PC-9 (cell line): ENCODE measurements at places on chromosomes 1 and 21. TPM values are rescaled to one million over a fixed set of nuclear protein-coding genes. Genes with fewer than 3 reads are reported as not detected.

PGLYRP4 gene
- not detected in 2 replicates for total RNA-seq

ZNF670 gene
- 2.4 and 2.5 TPM in 2 replicates for total RNA-seq

GRCh38 chr1:57848406-57848805 lies 424.5 kb upstream of the DAB1 start:
- no peaks in the 10 kb centered on the region for H3K27me3 ChIP-seq
- H3K27ac ChIP-seq = no peak overlapping the region
- peak; percentile 39 for DNase-seq
- no peak overlapping the region for H3K4me3 ChIP-seq
- no peaks in the 10 kb centered on the region for H3K36me3 ChIP-seq
- H3K4me1 ChIP-seq = no peaks in the 10 kb centered on the region

GRCh38 chr1:27349784-27350662 lies 8.2 kb downstream of the SYTL1 start:
- no peak overlapping the region for H3K27ac ChIP-seq
- 0 out of 2 replicates have a peak, but pooled peaks cover 4% of the 10 kb centered on the region for H3K4me1 ChIP-seq
- no peaks in the 10 kb centered on the region for H3K36me3 ChIP-seq
- no peak for DNase-seq
- no peaks in the 10 kb centered on the region for H3K27me3 ChIP-seq

DNA sequence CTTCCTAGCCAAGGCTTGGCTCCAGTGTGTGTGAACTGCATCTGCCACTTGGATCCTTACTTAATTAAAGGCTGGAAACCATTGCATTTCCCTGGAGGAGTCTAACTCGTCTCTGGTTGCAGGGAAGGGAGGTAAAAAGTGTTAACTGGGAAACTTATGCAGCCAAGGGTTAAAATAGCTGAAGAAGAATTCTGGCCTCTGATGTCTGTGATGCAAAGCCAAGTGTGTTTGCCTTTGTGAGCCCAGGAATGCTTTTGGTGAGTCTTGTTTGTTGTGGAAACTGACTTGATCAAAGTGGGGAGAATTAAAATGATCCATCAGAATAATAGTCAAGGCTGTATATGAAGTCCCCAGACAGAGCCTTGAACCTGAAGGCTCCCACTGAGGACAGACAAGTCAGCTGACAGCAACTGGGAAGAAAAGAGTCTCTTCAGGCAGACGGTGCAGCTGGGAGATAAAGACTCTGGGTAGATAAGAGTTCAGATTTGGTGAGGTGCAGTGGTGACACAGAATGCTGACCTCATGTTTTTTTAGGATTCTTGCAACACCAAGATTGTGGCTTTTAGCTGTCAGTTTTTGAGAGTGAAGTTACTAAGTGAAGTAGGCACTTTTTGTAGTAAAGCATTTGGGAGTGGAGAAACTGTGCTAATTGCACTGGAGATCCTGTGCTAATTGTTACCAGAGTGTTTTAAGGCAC lies 59.5 kb upstream of the WLS start:
- no peak for DNase-seq
- H3K27me3 ChIP-seq = no peaks in the 10 kb centered on the region
- no peaks in the 10 kb centered on the region for H3K36me3 ChIP-seq
- no peak overlapping the region for H3K27ac ChIP-seq

GRCh38 chr1:17755120-17755519 lies at the start of gene ACTL8:
Gene ACTL8 (plus strand): TSS chr1:17755333. CDS start chr1:17823009, 67,676 bp downstream.
- no peaks in the 10 kb centered on the region for H3K36me3 ChIP-seq
- peak; percentile 7 for DNase-seq
- no peak within 1 kb of the TSS for H3K27ac ChIP-seq
- no peaks in the 10 kb centered on the region for H3K4me1 ChIP-seq

GRCh38 chr1:24351247-24351646 lies 32.1 kb downstream of the GRHL3 start:
- DNase-seq = no peak
- no peak overlapping the region for H3K27ac ChIP-seq
- H3K36me3 ChIP-seq = no peaks in the 10 kb centered on the region
- H3K4me3 ChIP-seq = no peak overlapping the region
- no peaks in the 10 kb centered on the region for H3K27me3 ChIP-seq

GRCh38 chr1:92504291-92505014 lies 17.7 kb upstream of the GFI1 start:
- H3K27ac ChIP-seq = no peak overlapping the region
- no peaks in the 10 kb centered on the region for H3K27me3 ChIP-seq
- H3K4me3 ChIP-seq = no peak overlapping the region
- H3K36me3 ChIP-seq = no peaks in the 10 kb centered on the region
- DNase-seq = no peak
- 0 out of 2 replicates have a peak, but pooled peaks cover 5% of the 10 kb centered on the region for H3K4me1 ChIP-seq
